ENCODE measurements at places on chromosomes 5 and 9.

- no peak for DNase-seq
Measured at GRCh38 chr9:123868002-123868401, 61.9 kb downstream of the DENND1A start.

DNA sequence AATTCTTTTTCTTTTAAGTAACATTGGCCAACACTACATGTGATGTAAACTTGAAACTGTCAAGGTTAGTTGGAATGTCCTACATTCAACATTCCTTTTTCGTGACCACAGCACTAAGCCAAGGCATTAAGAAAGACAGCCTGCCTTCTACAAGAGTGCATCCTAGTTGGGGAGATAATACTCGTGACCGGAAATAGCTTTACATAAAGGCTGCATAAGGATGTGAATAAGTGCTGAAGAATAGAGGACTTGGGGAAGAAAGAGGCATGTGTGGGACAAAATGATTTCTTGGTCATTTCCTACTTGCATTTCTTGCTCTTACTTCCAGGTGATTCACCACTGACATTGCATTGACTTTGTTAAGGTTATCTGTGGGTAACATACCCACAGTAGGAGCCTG lies 282.0 kb downstream of the DMRT2 start:
- no peak for DNase-seq

- no peak for DNase-seq
Measured at GRCh38 chr5:131109540-131110255, 55.4 kb downstream of the HINT1 start.

GRCh38 chr5:78511121-78511906 lies 137.3 kb downstream of the LHFPL2 start:
- DNase-seq: no peak

DNA sequence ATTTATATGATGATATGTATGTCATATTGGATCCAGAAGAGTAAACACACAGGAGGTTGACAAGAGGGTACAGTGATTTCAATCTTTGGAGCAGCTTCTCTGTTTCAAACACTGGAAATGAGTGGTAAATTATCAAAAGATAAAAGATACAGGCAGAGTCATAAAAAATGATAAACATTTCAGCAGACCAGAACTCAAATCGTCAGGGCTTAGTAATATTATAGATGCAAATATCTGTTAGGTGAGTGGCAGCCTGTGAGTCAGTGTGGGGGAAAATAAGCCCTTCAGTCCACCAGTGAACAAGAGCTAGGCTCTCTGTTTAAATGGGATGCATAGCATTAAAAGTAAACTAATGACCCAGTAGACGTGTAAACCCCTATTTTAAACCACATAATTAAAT lies 1378.1 kb downstream of the EFNA5 start:
- no peak for DNase-seq

- DNase-seq: no peak
Measured at GRCh38 chr5:40309851-40310250, 369.9 kb upstream of the PTGER4 start.

DNA sequence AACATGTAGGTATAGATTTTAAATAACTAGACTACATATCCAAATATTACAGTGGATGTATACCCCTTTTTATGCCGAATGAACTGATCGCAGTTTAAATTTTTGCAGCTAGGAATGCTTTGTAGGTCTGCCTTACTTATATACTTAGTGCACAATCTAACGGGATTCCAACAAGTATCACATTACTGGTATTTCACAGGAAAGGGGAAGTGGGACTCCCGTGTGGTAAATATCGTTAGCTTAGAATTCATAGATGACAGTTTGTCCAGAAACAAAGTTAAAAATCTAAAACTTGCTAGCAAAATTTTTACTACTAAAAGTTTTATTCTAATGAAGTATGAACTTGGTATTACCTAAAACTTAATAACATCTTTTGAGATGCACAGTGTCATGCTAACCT lies 193.5 kb upstream of the TLX3 start:
- DNase-seq: no peak

- no peak for DNase-seq
Measured at GRCh38 chr5:1479581-1480188, 34.4 kb upstream of the SLC6A3 start.

GRCh38 chr9:95103871-95104580 lies 213.5 kb downstream of the FANCC start:
- no peak for DNase-seq

- no peak for DNase-seq
Measured at GRCh38 chr5:107813559-107813958, 142.8 kb upstream of the EFNA5 start.

GRCh38 chr5:54098267-54098666 lies 212.1 kb downstream of the ARL15 start:
- no peak for DNase-seq

DNA sequence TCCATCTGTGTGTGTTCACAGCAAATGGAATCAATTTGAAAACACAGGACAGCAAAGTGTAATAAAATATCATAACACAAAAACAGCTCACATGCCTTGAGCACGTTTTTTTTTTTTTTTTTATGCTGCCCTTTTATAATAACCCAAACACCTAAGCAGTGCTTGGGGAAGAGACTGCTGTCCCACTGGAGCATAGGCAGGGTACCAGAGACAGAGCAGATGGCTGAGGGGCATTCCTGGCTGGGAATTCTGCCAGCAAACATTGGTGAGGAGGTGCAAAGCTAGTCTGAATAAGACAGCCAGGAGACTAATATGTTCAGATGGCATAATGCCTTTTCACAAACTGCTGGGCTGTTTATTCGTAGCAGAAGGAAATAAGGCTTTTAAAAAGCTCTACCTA lies 58.1 kb upstream of the SV2C start:
- DNase-seq: no peak

DNA sequence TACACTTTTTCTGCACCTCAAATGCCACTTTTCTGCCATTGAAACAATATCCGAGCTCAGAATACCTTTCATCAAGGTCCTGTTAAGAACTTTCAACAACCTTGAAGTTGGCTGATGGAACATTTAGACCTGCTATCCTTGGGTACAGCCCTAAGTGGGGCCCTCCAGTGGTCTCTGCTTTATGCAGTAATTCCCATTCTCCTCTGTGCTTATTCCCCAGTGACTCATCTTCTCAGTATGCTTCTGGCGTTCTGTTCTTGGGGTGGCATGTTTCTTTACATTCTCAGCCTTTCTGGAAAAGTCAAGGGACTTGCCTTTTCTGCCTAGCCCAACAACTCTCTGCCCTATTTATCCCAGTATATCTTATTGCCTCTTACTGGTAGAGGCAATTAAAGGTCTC lies 7.1 kb downstream of the ANP32B start:
- DNase-seq: no peak

DNA sequence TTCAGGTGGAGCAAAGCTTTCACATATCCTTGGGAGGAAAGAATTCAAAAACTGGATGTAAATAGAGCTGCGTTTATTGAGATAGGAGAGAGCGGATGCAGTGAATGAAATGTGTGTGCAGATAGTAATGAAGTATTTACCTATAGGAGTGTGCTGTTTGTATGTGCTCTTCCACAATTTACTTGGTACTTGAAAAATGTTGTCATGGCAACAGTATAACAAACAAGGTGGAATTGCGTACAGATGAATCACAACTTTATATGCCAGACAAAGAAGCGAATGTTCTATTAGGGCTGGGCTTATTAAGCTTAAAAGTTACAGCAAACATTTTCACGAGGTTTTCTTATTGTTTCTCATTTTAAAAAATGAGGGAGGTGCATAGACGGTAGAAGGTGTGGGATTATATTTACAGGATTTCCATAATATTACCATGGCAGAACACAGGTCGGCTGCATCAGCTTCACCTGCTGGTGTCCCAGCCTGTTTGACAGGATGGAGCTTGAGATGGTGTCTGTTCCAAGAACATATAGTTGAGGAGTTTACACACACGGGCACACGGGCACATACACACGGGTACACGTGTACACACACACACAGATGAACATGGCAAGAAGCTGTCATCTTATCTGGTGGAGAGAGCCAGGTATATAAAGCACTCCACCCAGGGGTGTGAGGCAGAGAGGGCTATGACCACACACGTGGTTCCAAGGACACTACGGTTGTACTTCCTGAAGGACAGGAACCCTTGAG lies 155.7 kb downstream of the RMI1 start:
- DNase-seq: no peak

DNA sequence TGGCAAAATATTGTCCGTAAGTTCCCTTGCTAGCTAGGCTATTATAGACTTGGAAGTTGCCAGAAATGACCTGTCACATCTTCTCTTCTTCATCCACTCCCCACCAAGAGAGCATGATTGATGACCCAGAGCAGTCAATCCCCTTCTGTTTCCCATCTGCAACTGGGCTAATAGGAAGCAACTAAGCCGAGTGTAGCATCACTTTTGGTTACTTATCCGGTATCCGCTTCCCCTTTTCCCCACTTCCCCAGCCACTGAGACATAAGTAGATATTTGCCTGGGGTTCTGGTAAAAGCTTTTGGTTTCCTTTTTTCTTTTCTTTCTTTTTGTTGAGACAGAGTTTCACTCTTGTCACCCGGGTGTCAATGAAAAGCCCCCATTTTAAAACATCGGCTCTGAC lies 29.4 kb upstream of the LIFR start:
- DNase-seq: no peak

DNA sequence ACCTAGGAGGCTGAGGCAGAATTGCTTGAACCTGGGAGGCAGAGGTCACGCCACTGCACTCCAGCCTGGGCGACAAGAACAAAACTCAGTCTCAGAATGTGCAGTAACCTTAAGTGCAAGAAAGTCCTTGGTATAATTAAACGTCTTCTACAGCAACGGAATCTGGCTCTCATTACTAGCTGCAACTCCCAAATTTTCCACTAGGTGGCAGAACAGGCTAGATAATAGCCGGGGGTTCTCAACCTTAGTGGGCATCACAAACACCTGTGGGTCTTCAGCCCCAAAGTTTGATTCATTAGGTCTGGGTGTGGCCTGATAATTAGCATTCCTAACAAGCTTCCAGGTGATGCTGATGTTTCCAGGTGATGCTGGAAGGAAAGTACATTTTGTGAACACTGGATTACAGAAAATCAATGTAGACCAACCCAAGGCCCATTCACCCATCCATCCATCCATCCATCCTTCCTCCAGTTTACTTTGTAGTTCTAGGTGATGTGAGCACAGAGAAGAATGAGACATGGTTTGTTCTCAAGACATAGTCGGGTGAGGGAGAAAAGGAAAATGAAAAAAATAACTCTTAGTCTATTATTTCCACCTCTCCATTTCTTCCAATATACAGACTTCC lies 37.3 kb downstream of the FBXW2 start:
- DNase-seq: peak; percentile 54

DNA sequence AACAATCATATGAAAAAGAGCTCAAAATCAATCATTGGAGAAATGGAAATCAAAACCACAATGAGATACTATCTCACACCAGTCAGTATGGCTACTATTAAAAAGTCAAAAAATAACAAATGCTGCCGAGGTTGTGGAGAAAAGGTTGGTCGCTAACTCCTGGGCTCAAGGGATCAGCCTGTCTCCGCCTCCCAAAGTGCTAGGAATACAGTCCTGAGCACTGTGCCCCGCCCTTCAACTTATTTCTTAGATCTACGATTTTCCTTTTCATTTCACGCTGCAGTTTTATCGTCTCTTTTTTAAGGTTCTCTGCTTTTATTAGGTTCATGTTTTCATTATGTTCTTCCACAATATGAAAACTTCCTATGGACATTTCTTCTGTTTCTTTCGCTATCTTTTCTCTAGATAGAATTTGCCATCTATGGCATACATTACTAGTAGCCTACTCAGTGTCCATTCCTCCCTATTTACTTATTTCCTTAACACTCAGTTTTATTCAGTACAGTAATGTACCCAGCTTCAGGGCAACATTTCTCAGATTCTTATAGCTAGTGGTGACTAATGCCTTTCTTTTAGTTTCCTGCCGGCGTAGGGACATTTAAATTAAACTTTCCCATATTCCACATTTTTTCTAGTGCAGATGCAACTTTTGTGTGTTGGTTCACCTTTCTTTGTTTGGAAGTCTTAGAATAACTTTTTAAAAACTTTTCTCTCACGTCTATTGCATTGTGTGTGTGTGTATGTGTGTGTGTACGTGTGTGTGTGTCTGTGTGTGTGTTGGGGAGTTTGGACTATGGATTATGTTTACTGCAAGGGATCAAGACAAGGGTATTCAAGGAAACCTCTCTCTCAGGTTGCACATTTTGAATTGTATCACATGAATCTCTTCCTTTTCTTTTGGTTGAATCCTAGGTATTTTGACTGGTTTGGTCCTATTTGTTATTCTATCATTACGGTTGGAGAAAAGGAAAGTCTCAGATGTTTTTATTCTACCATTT lies 21.6 kb upstream of the FBN2 start:
- DNase-seq: no peak

DNA sequence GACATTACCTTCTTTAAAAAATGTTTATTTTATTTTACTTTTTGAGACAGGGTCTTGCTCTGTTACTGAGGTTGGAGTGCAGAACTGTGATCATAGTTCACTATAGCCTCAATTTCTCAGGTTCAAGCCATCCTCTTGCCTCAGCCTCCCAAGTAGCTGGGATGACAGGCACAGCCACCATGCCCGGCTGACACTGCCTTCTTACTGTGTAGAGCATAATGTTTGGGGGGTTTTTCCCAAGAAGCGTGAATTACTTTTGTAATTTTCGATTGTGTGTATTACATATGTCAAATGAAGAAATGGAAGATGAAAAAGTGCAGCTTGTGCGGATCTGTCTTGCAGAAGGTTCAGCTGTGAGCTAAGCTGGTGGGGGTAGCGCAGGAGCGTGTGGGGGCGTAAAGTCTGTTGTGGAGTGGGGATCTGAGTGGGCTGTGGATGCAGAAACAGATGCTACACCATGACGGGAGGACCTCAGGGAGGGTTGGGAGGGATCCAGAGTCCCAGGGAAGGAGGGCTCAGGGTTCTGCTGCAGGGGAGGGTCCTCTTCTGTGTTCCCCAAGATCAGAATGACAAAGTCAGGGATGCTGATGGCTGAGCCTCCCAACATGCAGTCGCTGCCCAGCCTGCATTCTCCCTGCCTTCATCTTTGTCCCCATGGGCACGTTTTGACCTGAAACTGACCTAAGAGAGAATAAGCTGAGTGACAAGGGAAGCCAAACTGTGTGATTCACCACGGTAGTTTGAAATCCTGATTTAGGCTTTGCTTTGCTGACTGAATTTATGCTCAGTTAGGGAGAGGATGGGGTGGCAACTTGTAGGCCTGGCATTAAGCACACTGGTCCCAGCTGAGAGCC lies 6.8 kb upstream of the ANKRD33B start:
- no peak for DNase-seq

DNA sequence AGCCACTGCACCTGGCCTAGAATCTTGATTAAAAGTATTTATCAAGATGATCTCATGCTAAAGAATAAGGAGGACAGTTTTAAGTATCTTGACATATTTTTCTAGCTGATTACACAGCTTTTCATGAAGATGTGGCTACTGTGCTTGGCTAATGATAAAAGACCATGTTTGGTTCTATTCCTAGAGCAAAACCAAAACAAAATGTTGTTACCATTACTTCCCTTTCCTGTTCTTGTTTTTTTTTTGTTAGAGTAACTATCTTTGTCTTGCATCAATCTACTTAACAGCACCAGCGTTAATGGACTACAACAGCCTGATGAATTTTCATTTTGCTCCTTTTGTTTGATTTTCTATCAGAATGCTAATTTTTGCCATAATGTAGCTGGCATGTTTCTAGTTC lies 86.2 kb upstream of the DHFR start:
- DNase-seq: no peak

Measured in activated CD4-positive, CD25-positive, alpha-beta regulatory T cell (primary cell).